Melanocyte of skin (primary cell): ENCODE measurements at places on chromosomes 13 and 19. TPM values are rescaled to one million over a fixed set of nuclear protein-coding genes. Genes with fewer than 3 reads are reported as not detected.

Gene FPR3
- not detected in 2 replicates for total RNA-seq

Gene NDUFA11
- 293 and 389 TPM in 2 replicates for total RNA-seq

Gene AMER2
- total RNA-seq: under 0.01 and 0.15 TPM in 2 replicates

Gene ZNF649
- 11.4 and 13.8 TPM in 2 replicates for total RNA-seq

Gene PPFIA3
- total RNA-seq: 6.3 and 7.3 TPM in 2 replicates

Gene EXOC3L2
- 0.34 TPM in 1 of 2 replicates, not detected in the other for total RNA-seq

Gene OBI1
- 10.7 and 17.4 TPM in 2 replicates for total RNA-seq

Gene TEX26
- total RNA-seq: not detected in 2 replicates

Gene ZNF225
- total RNA-seq: 4.4 and 4.8 TPM in 2 replicates

Gene TUBA3C
- not detected in 2 replicates for total RNA-seq

Gene ZNF665
- total RNA-seq: 1.8 and 4.1 TPM in 2 replicates

Gene NBEA
- total RNA-seq: 0.31 and 0.33 TPM in 2 replicates

Gene NCAN
- under 0.01 TPM in 1 of 2 replicates, not detected in the other for total RNA-seq
